Activated CD4-positive, alpha-beta T cell treated with anti-CD3 and anti-CD28 coated beads, Interleukin-2, amount 10 ng/mL, durations not matched to agents 7 days and 5 days (primary cell): ENCODE measurements at places on chromosomes 1 and 21. TPM values are rescaled to one million over a fixed set of nuclear protein-coding genes. Genes with fewer than 3 reads are reported as not detected.

DNA sequence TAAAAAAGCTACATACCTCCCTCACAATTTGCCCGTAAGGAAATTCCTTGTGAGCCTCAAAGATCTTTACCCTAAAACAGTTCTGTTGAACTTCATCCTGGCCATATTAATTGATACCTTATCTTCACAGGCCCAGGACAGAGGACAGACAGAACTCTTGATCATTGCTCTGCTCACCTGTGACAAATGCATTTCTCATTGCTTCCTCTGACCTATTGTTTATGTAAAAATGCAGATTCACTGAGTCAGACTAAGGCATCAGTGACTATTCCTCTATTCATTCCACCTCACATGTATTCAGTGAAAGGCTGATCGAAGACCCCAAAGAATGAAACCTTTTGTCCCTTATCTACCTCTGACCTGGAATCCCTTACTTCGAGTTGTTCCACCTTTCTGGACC lies 61.0 kb downstream of the BACH1 start:
- DNase-seq = no peak

UBE2U gene
- total RNA-seq = not detected

DNA sequence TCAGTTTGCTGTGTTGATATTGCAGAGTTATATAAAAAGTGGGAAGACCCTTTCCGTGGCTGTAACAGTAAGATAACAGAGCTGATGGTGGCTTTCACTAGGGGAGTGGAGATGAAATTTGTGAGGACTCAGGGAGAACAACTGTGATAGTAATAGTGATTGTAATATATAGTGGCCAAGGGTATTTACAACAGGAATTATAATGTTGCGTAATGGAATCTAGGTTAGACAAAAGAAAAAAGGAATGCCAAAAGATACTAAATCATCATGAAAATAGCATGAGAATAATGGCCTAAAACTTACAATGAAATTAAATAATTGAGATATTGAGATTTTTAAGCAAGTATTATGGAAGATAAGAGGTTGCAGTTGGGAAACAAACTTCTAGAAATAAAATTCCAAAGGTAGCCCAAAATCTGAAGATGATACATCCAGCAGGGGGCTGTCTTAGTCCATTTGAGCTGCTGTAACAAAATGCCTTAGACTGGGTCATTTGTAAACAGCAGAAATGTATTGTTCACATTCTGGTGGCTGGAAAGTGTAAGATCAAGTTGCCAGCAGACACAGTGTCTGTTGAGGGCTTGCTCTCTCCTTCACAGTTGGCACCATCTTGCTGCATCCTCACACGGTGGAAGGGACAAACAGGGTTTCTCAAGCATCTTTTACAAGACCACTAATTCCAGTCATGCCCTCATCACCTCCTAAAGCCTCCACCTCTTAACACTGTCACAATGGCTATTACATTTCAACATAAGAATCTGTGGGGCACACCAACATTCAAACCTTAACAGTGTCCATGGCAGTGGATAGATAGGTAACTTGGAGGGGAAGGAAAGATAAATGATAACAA lies 711.2 kb downstream of the MRPL39 start:
- no peak for DNase-seq

DNA sequence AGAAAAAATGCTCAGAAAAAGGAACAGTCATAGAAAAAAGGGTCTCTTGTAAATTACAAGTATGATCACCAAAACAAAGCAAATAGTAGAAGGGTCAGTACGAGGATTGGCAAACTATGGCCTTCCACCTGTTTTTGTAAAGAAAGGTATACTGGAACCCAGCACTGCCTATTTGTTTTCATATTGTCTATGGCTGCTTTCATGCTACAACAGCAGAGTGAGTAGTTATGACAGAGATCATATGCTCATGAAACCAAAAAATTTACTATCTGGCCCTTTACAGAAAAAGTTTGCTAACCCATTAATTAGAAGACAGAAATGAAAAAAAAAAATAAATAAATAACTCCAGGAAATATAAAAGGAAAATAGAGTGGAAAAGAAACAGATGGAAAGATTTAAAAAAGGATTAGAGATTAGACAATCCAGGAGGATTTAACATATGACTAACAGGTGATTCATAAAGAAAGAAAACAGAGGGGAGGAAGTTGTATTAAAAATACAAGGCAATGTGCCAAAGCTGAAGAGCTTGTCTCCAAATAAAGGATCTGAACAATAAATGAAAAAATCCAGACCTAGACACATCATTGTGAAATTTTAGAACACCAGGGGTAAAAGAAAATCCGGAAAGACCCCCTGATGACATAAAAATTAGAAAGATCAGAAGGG lies 108.5 kb upstream of the SERTAD4 start:
- DNase-seq = no peak

- no peak for DNase-seq
Measured at GRCh38 chr1:171712341-171712740, 29.5 kb downstream of the VAMP4 start.

DNA sequence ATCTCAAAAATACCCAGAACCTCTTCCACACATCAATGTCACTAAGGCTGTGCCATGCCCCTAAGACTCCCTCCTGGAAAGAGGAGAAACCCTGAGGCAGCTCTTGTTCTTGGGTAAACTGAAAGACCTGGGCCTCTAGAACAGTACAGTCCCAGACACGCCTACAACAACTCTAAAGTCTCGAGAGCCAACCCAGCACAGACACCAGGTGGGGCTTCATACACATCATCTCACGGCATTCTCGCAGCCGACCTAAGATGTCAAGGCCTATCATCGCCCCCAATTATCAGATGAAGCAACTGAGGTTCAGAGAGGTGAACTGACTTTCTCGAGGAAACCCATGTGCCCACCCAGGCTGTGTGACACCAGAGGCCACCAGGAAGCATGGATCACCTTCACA lies 70.6 kb downstream of the MRPL37 start:
- DNase-seq = no peak

DNA sequence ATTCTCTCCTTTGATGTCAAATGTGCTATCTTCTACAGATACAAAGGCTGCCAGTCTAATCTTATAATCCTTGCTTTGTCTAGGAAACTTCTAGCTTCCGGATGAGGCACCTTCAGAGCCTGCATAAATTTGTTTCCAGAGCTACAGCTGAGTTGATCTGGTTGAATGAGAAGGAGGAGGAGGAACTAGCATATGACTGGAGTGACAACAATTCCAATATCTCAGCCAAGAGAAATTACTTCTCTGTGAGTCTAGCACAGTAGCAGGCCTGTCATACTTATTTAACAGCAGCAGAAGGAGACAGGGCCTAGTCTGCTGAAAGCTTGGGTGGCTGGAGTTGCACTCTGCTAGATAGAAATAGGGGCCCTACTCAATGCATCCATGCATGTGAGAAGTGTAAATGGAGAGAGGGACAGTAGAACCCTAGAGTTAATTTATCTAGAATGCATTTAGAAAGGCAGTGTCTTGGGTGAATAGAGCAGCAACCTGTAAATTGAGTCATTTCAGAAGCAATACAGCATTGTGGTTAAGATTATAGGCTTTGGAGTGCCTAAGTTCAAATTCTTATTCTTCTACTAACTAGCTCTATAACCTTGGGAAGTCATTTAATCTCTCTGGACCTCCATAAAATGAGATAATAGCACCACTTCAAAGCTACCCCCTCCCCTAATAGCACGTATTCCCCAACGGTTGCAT lies 89.0 kb downstream of the MACF1 start:
- DNase-seq = no peak

- no peak for DNase-seq
Measured at GRCh38 chr1:17624611-17625233, 85.2 kb downstream of the ARHGEF10L start.

KCNK2 gene
- not detected for total RNA-seq

CLCA2 gene
- not detected for total RNA-seq

- no peak for DNase-seq
Measured at GRCh38 chr1:221856228-221857093, 114.6 kb upstream of the DUSP10 start.

- no peak for DNase-seq
Measured at GRCh38 chr21:45244799-45245340, 42.8 kb downstream of the POFUT2 start.

- no peak for DNase-seq
Measured at GRCh38 chr1:232943679-232944252, 6.6 kb upstream of the NTPCR start.

S100A8 gene
- total RNA-seq = not detected

DNA sequence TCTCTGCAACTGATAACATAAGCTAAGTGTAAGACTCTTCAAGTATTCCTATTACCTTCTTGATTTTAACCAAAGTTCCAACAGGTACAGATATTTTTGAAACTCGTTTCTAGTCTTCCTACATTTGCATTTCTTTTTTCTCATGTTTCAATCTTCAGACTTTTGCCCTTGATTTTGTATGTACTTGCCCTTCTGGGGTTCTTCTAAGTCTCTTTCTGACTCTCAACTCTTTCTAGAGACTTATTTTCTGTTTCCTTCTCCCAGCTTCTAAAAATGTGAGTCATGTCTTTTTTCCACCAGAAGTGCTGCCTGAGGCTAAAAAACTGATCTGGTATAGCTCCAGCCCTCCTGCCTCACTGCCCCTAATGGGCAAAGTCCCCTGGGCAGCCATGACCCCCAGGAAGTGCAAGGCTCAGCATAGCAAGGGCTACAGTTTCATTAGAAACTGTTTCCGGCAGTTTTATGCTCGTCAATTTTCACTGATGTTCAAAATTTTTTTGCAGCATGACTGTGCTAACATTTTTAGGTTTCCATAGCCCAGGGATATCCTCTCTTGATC lies 265.9 kb downstream of the SEC16B start:
- DNase-seq = no peak

DNA sequence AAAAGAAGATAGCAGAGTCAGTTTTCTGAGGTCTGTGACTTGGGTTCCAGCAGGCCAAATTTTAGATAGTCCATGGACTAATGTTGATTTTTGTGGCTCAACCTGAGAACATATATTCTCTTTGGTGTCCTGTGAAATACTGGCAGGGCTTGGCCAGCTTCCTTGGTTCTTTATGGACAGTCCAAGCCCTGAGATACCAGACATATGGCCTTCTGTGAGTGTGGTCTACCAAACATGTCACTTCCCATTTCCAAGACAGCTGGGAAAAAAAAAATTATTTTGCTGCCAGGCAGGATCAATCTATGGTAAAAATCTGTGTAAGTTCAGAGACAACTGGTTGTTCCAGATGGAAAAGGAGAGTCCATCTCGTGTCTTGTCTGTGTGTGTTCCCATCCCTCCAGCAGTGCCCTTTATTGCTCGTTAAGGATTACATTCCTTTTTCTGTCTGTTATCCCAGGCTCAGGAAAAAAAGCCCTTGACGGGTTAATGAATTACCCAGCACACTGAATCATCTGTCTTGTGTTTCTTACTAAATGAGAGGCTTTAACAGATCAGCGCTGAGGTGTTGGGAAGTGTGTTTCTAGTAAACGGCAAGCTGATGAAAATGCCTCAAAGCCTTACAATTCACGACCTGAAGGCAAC lies 33.4 kb upstream of the XPR1 start:
- no peak for DNase-seq
